T-helper 9 cell (primary cell): ENCODE measurements at places on chromosomes 5 and 9.
A peak's percentile ranks its signal among the peaks of the same experiment; 100 is the strongest.

DNA sequence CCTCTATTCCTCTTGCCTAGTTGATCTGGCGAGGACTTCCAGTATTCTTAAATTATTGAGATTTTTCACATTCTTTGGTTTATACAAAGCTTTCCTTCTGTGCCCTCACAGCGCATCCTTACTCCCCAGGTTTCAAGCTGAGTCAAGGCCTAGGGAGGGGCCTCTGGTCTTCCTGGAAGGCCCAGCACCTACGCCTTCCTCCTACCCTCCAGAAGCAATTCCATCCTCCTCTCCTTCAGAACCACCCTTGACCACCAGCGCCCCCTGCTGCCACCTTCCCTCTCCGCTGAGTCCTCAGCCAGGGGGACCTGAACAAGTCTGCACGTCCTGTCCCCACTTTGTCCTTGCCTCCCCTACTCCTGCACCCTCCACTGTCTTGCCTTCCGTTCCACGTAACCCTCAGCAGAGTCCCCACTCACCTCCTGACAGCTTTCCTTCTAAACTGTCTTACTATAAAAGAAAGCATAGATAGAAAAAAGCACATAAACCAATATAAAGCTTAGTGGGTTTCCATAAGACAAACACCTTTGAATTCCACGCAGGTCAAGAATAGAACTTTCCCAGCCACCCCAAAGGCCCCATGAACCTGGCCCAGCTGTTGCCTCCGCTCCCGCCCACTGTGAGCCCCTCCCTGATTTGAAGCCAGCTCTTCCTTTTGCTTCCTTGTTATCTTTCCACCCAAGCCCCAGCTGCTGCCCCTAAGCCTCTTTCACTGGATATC is 63.0 kb upstream of the CTSL start:
- DNase-seq: peak; percentile 29

DNA sequence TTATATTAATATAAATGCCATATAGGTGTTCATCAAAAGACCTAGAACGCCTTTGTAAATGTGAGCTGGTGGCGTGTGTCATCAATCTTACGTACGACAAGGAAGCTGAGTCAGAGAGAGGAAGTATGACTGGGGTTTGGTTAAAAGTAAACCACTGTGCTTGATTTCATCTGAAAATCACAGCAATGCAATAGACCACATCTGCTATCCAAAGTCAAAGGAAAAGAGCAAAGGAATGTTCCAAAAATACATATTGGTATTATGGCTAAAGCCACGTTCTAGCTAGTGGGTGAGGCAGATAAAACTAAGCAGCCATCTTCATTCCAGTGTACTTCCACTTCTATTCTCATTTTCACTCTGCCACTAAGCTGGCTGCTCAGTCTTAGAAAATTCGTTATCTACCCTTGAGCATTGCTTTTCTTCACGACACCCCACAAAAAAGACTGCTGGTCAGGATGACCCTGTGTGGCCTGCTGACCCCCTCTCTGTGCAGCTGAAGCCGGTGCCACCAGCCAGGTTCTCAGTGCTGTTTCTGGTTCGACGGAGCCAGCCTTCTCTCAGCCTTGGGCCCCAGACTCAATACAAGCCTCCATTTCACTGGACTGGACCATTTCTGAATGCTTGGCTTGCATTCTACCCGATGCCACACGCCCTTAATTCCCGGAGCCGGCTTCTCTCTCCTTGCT is 23.8 kb downstream of the SHC3 start:
- no peak for DNase-seq

GRCh38 chr9:85715587-85715986 is 26.2 kb downstream of the AGTPBP1 start:
- DNase-seq: no peak

GRCh38 chr5:143717400-143717799 is 94.6 kb upstream of the HMHB1 start:
- DNase-seq: no peak

- DNase-seq: no peak
Observed at GRCh38 chr9:16052757-16053530, 500.1 kb downstream of the CCDC171 start.

GRCh38 chr5:137632716-137633115 is 103.2 kb downstream of the KLHL3 start:
- DNase-seq: no peak

DNA sequence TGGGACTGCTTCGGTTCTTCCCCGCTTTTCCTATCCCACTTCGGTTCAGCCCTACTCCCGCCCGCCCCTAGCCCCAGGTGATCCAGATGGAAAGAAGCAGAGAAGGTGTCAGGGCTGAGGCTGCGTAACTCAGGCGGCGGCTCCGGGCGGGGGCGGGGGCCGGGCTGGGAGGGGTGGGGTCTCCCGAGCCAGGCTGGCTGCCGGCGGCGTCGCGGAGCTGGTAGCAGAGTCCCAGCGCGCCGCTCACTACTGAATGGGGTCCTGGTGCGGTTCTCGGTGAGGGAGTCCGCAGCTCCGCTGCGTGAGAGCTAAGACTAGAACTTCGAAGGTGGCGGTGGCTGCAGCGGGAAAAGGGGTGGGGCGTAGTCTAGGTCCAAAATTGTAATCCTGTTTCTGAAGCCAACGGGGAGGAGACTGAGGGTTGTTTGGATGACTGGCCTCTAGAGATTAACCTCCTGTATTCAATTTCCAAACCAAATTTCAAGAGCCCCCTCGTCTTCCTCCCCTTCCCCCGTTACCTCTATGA is 1.4 kb downstream of the PRR16 start:
- DNase-seq: no peak

DNA sequence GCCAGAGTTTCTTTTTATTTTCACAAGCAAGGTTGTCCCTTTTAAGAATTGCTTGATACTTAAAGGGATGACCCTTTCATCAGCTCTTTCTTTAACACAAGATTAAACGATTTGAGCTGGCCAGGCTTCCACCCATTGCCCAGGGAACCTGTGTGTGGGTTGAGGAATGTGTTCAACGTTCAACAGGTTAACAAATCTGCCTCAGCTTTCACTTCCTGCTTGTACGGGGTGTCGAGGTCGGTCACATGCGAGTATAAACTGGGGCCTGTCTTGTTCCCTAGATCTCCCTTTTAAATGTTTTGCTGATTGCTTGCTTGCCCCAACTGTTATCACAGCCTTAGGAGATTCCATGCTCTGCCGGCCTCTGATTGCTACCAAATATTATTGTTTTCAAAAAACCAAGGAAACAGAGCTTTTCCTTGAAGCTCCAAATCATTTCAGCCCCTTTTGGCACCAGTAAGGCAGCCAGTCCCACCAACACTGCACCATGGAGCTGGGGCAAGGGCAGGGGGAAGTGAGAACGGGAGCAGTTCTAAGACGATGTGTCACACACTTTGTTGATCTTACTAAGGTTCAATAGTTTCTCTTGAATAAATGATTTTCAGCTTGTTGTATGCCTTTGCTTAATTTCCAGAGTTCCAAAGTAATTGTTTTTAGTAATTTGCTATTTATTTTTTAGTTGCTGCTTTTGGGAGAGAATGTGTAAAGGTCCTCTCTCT is 10.7 kb upstream of the CLK4 start:
- DNase-seq: no peak

DNA sequence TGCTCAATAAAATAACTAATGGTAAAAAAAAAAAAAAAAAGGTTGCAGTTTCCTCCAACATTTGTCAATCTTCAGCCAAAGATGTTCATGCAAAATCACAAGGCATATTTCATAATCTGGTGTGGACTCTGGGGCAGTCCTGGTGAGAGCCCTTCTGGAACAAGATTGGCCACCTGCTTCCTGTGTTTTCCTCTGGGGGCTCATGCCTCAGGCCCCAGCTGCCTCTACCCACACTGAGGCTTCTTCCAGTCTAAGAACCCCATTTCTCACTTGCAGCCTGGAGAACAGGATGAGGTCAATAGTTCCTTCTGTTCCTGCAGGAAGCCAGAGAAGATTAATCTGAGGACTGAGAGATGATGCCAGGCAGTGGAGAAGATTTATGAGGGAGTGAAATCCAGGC is 492.6 kb upstream of the BRINP1 start:
- DNase-seq: no peak
